CD4-positive, CD25-positive, alpha-beta regulatory T cell (primary cell): ENCODE measurements at places on chromosomes 4 and X. TPM values are rescaled to one million over a fixed set of nuclear protein-coding genes. Genes with fewer than 3 reads are reported as not detected.
A peak's percentile ranks its signal among the peaks of the same experiment; 100 is the strongest.

DNA sequence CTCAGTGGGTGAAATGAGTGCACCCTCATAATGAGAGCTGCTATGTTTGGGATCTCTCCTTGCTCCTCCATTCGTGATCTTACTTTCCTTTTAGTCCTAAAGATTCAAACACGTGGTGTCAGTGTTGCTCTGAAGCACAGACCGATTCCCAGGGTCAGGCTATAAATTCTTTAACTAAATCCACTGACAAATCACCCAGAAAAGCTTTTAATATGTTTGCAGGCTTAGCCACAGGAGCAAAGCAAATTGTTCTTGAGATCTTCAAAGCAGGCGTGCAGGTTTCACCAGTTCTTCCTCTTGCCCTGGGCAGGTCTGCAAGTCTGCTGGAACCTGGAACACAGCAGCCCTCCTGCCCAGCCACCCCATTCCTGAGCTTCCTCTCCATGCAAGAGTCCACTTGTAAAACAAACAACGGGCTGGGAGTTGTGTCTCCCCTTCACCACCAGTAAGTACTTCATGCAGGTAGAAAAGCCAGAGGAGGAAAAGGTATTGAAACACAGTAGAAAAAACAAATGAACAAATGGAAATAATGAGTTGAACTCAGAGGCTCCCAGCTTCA is 70.1 kb upstream of the ENPP6 start:
- no peak for DNase-seq

- DNase-seq, result no peak
These were observed 33.2 kb upstream of the TSPAN5 start for GRCh38 chr4:98691588-98691987.

- no peak for DNase-seq
These were observed 42.4 kb downstream of the MSX1 start for GRCh38 chr4:4901877-4902276.

Gene FAM149A
- 1.1 TPM for total RNA-seq

DNA sequence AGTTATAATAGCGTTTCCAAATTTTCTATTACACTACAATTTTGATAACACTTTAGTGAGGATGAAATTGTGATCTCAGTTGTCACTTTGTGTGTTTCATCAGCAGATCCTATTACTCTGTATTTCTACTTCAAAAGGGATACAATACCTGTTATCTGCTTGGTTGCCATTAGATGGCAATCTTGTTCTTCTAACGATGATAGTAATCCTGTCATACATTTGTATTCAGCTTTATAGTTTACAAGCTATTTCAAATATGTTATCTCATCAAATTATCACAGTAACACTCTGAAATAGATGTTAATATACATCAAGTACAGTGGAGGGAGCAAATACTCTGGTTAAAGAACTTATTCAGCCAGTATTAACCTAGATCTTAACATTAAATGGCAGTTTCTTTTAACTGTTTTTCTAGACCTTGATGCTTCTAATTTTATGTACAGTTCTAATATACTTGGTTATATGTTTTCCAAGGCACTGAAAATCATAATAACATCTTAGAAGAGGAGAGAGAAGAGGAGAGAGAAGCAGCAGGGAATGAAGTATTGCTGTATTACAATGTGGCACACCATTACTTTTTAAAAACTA is 292.0 kb downstream of the CCSER1 start:
- DNase-seq, result no peak

DNA sequence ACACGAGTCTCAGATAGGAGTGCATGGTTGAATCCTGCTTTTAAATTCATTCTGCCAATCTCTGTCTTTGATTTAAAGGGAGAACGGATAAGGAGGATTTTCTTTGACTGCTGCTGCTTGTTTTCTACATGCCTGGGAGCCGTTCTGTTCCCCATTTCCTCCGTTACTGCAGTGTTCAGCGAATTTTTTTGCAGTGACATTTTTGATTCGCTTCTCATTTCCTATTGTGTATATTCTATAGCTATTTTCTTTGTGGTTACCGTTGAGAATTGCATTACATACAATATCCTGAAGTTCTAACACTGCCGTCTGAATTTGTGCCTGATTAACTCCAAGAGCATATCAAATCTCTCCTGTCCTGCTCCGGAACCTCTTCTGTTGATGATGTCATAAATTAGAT is 14.8 kb upstream of the MAEA start:
- no peak for DNase-seq

GRCh38 chr4:134470544-134470943 is 269.0 kb upstream of the PABPC4L start:
- no peak for DNase-seq

Gene PAGE1
- not detected for total RNA-seq

GRCh38 chrX:9871701-9872268 is 85.6 kb downstream of the SHROOM2 start:
- DNase-seq, result no peak

Gene SMIM10L2A
- total RNA-seq, result 0.42 TPM

GRCh38 chr4:87497159-87497558 is 32.0 kb downstream of the SPARCL1 start:
- no peak for DNase-seq

Gene CYBB
- total RNA-seq, result 0.25 TPM

- DNase-seq, result peak; percentile 57
These were observed at the start of gene ARSD for GRCh38 chrX:2928583-2929434. Gene ARSD (minus strand): TSS chrX:2929339. CDS start chrX:2929275, 64 bp downstream.

Gene PAGE2
- total RNA-seq, result not detected

Gene GAGE1
- total RNA-seq, result not detected

Gene TBC1D8B
- 0.17 TPM for total RNA-seq

Gene RBMX2
- total RNA-seq, result 19.9 TPM

DNA sequence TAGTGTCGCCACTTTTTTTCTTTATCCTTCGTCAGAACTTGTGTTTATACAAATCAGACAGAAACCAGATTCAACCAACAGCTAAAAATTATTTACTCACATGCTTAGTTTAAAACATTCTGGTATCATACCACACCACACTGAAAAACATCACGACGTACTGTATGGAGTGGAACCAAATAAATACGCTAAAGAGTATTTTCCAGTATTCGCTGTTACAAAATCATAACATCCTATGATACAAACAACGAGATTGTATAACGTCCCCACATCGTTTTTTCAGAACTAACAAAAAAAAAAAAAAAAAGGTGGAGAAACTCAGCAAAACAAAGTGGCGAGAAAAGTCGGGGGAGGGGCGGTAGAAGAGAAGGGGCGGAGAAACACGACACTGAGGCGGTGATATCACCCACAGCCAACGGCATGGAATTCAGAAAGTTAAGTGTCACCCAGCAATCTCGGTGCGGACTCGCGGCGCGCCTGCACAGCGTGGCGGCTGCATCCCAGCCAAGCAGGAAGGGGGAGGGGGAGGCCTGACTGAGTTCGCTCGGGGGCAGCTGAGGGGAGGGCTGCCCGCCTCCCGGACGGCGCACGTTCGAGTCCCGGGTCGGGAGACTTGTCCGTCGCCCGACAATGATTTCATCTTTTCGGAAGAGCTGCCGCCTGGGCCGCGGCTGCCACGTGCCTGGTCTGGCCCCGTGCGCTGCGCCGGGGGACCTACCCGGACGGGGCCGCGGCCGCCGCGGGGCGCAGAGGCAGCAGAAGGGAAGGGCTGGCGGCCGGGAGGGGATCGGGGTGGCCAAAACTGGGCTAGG is 920 bp downstream of the SETD7 start:
- peak; percentile 86 for DNase-seq

Gene HELQ
- 35.8 TPM for total RNA-seq

Gene IRS4
- not detected for total RNA-seq

GRCh38 chr4:123588631-123589241 is 192.1 kb downstream of the SPRY1 start:
- DNase-seq, result no peak

DNA sequence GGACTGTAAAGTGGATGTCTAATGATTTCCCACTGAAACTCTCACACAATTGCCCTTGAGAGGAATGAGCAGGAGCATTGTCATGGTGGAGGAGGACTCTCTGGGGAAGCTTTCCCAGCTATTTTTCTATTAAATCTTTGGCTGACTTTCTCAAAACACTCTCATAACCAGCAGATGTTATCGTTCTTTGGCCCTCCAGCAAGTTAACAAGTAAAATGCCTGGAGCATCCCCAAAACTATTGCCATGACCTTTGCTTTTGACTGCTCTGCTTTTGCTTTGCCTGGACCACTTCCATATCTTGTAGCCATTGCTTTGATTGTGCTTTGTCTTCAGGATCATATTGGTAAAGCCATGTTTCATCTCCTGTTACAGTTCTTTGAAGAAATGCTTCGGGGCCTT is 120.2 kb upstream of the PDE5A start:
- no peak for DNase-seq

- peak; percentile 20 for DNase-seq
These were observed 61.0 kb upstream of the SMIM10 start for GRCh38 chrX:134929808-134930207.

DNA sequence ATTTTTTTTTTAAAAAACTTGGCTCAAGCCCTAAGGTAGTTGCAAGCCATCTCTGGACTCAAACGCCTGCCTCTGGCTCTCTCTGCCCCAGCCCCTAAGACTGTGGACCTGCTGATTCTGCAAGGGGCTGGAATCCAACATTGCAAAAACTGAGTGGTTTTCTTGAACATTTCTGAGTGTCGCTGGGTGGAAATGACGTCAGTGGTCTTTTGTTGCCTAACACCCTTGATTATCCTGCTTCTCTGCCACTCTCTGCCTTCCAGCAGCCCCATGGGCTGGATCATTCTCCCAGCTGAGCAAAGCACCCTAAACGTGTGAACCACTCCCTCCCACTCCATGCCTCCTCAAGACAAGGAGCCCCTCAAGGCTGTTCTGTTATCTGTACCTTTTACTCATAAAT is 16.6 kb downstream of the BST1 start:
- no peak for DNase-seq
